RWPE2 (cell line): ENCODE measurements at places on chromosomes 4 and X.

GRCh38 chrX:149002320-149002719 lies 501.9 kb downstream of the AFF2 start:
- DNase-seq: no peak

GRCh38 chrX:113058634-113059033 lies 218.0 kb upstream of the AMOT start:
- DNase-seq: no peak

GRCh38 chrX:111520506-111520905 lies 9.1 kb downstream of the SERTM2 start:
- no peak for DNase-seq

GRCh38 chr4:148425327-148426110 lies 16.7 kb downstream of the NR3C2 start:
- DNase-seq: no peak

GRCh38 chr4:21845663-21846062 lies 102.9 kb downstream of the KCNIP4 start:
- DNase-seq: no peak

- DNase-seq: no peak
These were observed 46.5 kb upstream of the GRPR start for GRCh38 chrX:16076834-16077233.

DNA sequence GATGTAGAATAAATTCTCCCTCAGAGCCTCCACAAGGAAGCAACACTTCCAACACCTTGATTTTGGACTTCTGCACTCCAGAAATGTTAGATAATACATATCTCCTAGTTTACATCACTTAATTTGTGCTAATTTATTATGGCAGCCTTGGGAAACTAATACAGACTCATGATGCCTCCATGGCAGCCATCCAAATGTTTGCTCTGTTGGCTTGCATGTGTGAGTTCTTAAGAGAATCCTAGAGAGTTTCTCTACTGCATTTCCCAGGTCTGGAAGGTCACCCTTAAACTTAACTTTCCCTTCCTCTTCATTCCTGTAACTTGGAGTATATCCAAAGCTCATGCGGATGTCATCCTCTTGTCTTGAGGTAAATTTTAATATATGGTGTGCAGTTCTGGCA lies 956.1 kb downstream of the ADGRL3 start:
- no peak for DNase-seq

DNA sequence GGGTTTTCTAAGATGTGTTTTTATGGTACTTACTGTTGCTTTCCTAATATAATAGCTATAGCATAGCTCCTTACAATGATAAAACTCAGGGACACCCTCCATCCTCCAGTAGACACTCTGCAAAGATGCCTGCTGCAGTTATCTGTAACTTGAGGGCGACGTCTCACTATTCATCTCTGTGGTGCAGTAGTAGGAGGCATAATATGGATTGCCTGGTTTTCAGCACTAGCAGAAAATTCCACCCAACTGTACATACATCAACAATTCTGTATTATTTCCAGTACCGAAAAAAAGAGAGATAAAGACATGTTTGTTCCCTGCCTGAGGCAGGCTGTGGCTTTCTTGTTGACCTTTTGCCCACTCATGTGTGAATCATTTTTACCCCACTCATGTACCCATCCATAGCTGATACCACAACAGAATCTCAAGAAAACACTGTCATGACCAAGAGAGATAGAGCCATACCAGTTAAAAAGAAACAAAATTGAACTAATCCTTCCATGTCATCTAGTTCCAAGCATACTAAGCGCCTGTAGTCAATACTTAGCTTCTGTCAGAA lies 220.1 kb downstream of the RAB28 start:
- DNase-seq: no peak
